Fibroblast of lung (primary cell): ENCODE measurements at places on chromosomes 3 and 15.

GRCh38 chr15:39310633-39311032 lies 270.2 kb upstream of the THBS1 start:
- DNase-seq, result no peak

DNA sequence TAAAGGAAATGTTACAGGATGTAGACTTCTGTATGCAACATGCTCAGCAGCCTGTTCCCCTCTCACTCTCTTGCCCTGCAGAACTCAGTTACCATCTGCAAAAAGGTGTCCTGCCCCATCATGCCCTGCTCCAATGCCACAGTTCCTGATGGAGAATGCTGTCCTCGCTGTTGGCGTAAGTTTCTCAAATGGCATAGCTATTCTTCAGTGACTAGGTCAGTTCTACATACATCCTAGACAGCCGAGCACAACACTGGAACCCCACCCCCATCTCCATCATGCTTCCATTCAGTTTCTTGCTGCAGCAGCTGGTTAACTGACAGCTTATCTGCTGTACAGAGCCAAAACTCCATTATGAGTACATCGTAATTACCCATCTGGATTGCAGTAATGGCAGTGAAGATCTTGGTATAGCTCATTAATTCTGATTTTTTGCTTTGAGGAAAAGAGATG lies 4.5 kb downstream of the THBS1 start:
- DNase-seq, result peak; percentile 7

DNA sequence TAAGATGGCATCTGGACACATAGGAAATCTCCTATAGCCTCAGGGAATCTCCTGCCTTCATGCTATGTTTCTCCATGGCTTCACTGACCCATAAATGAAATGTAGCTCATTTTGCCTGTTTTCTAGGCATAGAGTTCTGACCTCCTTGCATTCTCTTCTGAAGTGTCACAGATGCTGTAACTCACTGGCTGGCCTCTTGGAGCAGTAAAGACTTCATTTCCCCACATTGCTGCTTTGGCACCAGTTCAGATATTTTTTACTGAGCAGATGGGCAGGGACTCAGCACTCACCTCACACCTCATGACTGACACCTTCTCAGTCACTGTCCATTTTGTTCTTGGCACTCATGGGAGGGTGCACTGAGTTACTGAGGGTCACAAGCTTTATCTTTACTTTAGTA lies 286.7 kb upstream of the TGFBR2 start:
- DNase-seq, result peak; percentile 39

- DNase-seq, result no peak
Observed at GRCh38 chr3:18301781-18302180, 123.4 kb downstream of the SATB1 start.
